Activated CD8-positive, alpha-beta memory T cell treated with anti-CD3 and anti-CD28 coated beads, Interleukin-2, amount 10 ng/mL, durations not matched to agents 7 days and 5 days (primary cell): ENCODE measurements at places on chromosomes 3 and 15. TPM values are rescaled to one million over a fixed set of nuclear protein-coding genes. Genes with fewer than 3 reads are reported as not detected.

HDC gene
- 0.40 TPM for total RNA-seq

GOLGA8S gene
- total RNA-seq: 0.49 TPM

CAND2 gene
- 0.09 TPM for total RNA-seq

PSTPIP1 gene
- total RNA-seq: 255 TPM

SH3GL3 gene
- total RNA-seq: not detected

DUOXA2 gene
- total RNA-seq: not detected

SH2D7 gene
- total RNA-seq: 0.26 TPM

TMEM40 gene
- total RNA-seq: not detected

C15orf40 gene
- total RNA-seq: 28.3 TPM

DNA sequence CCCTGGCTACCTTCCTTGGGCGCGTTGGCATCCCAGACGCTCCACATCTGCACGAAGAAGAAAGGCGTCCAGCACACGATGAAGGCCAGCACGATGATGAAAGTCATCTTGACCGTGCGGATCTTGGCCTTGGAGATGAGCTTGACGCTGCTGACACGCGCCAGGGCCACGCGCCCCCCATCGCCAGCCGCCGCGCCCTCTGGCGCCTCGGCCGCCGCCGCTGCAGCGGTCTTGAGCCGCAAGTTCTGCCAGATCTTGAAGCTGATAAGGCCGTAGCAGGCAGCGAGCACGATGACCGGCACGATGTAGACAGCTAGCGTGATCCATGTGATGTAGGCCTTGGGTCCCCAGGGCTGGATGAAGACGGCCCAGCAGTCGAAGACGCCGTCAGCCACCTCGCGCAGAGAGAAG is 2.2 kb downstream of the OXTR start:
- H3K4me1 ChIP-seq: peaks cover 18% of the 10 kb centered on the region
- peaks cover 50% of the 10 kb centered on the region for H3K27me3 ChIP-seq
- H3K36me3 ChIP-seq: no peaks in the 10 kb centered on the region
- no peak overlapping the region for H3K4me3 ChIP-seq

GRCh38 chr3:152365766-152366593 is 97.3 kb downstream of the MBNL1 start:
- no peak overlapping the region for H3K4me3 ChIP-seq
- H3K27me3 ChIP-seq: no peaks in the 10 kb centered on the region

DNA sequence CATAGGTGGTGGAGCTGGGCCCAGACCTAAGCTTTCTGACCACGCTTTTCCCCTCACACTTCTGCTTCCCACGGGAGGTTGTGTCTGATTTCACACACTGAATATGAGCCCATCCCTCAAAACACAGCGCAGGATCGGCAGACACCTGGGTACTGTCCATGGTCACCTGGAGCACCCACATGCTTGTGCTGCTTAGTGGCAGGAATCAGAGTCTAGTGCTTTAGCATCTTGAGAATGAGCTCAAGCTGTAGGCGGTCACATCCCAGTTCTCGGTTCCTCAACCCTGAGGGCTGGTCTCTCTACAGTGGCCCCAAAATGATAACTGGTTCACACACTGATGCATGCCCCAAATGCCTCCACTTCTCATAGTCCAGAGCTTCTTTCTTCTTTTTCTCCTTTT is 111.0 kb downstream of the SEMA5B start:
- H3K27ac ChIP-seq: no peak overlapping the region
- peaks cover 57% of the 10 kb centered on the region for H3K27me3 ChIP-seq
- no peaks in the 10 kb centered on the region for H3K36me3 ChIP-seq
- no peak overlapping the region for H3K4me3 ChIP-seq

- H3K27ac ChIP-seq: no peak overlapping the region
- no peak for DNase-seq
- no peak overlapping the region for H3K4me3 ChIP-seq
- H3K27me3 ChIP-seq: peaks cover 24% of the 10 kb centered on the region
- H3K36me3 ChIP-seq: no peaks in the 10 kb centered on the region
- H3K4me1 ChIP-seq: no peaks in the 10 kb centered on the region
Measured at GRCh38 chr15:80531796-80532195, 127.6 kb downstream of the ARNT2 start.

DNA sequence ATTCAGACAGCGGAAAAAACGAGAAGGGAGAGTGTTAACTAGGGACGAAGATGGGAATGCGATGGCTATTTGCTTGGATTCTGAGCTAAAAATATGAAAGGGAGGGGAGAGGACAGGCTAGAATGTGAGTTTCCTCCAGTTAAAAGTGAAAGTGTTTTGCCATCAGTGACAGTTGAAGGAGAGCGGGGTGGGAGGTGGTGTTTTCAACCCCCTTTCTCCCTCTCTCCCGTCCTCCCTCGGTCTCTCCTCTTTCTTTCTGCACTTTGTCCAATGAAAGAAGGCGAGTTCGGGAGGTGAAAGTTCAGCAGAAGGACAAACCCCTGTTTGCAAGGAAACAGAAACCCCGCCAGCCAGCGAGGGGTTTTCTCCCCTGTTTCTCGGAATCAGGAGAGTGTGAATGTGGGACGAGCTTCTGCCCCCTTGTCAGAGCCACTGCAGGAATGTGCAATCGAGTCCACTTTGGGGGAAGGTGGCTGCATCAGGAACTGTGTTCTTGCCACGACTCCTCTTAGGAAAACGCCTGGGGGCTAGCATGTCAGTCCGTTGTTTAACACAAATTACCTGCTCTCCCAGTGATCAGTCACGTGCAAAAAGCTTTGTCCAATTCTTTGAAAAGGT is 975 bp upstream of the FOXP1 start:
- peaks cover 25% of the 10 kb centered on the region for H3K4me1 ChIP-seq
- peak overlapping the region; percentile 71 for H3K27ac ChIP-seq
- peak overlapping the region; percentile 84 for H3K4me3 ChIP-seq
- DNase-seq: peak; percentile 60

GRCh38 chr3:105899516-105899915 is 30.7 kb upstream of the CBLB start:
- no peaks in the 10 kb centered on the region for H3K4me1 ChIP-seq
- no peak for DNase-seq
- no peak overlapping the region for H3K4me3 ChIP-seq
- no peak overlapping the region for H3K27ac ChIP-seq
- H3K27me3 ChIP-seq: no peaks in the 10 kb centered on the region

DNA sequence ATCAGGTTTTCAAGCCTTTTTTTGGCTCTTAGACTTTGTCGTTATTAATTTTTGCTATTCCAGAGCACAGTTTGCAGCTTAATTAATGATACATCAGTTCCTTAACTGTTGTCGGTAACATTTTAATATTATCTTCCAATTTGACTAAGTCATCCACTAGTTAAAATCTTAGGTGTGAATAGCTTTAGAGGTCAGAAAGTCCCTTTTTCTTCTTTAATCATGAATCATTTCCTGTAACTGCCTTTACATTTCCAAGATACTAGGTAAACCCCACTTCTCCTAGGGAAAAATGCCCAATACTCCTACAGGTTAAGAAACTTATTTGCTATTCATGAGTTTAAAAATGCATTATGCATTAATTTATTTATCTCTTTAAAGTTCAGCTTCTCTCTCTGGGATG is 260.9 kb upstream of the CFAP20DC start:
- no peak for DNase-seq
- no peak overlapping the region for H3K27ac ChIP-seq
- peaks cover 6% of the 10 kb centered on the region for H3K27me3 ChIP-seq
- no peak overlapping the region for H3K4me3 ChIP-seq
- peaks cover 4% of the 10 kb centered on the region for H3K4me1 ChIP-seq
- H3K36me3 ChIP-seq: no peaks in the 10 kb centered on the region

GRCh38 chr15:80182611-80183261 is 29.9 kb downstream of the FAH start:
- H3K27ac ChIP-seq: no peak overlapping the region
- no peaks in the 10 kb centered on the region for H3K27me3 ChIP-seq
- H3K4me1 ChIP-seq: no peaks in the 10 kb centered on the region

DNA sequence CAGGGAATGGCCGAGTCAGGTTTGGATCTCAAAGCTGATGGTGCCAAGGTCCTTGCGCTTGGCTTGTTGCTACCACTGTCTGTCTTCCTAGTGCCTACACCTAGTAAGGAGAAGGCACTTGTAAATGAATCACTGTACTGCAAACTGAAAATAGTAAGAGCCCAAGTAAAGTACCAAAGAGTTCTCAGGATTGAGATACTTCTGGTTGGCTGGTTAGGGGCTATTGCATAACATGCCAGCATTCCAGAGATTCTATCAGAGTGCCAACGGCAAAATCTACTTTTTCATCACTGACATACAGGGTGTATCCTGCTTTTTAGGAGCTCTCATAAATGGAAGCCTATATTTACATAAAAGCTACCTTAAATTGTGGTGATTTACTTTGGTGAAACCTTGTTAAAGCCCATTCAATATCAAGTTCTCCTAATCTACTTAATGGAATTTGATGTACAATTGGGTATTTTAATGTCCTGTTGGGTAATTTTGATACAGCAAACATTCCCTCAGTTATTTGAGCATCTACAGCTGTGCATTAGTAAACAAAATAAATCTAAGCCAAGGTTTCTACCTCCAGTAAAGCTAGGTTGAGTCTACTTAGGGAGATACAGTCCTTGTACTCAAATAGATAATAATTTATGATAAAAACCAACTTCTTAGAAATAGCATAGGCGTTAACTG is 30.7 kb upstream of the CHD2 start:
- H3K4me3 ChIP-seq: no peak overlapping the region
- DNase-seq: no peak

GRCh38 chr3:150349314-150350097 is 58.6 kb upstream of the TSC22D2 start:
- H3K36me3 ChIP-seq: no peaks in the 10 kb centered on the region
- H3K27ac ChIP-seq: no peak overlapping the region
- DNase-seq: no peak
- no peak overlapping the region for H3K4me3 ChIP-seq

GRCh38 chr15:62444104-62445022 is 279.3 kb upstream of the C2CD4B start:
- no peaks in the 10 kb centered on the region for H3K36me3 ChIP-seq
- no peaks in the 10 kb centered on the region for H3K4me1 ChIP-seq
- DNase-seq: no peak
- peaks cover 4% of the 10 kb centered on the region for H3K27me3 ChIP-seq
- no peak overlapping the region for H3K27ac ChIP-seq
- H3K4me3 ChIP-seq: no peak overlapping the region

DNA sequence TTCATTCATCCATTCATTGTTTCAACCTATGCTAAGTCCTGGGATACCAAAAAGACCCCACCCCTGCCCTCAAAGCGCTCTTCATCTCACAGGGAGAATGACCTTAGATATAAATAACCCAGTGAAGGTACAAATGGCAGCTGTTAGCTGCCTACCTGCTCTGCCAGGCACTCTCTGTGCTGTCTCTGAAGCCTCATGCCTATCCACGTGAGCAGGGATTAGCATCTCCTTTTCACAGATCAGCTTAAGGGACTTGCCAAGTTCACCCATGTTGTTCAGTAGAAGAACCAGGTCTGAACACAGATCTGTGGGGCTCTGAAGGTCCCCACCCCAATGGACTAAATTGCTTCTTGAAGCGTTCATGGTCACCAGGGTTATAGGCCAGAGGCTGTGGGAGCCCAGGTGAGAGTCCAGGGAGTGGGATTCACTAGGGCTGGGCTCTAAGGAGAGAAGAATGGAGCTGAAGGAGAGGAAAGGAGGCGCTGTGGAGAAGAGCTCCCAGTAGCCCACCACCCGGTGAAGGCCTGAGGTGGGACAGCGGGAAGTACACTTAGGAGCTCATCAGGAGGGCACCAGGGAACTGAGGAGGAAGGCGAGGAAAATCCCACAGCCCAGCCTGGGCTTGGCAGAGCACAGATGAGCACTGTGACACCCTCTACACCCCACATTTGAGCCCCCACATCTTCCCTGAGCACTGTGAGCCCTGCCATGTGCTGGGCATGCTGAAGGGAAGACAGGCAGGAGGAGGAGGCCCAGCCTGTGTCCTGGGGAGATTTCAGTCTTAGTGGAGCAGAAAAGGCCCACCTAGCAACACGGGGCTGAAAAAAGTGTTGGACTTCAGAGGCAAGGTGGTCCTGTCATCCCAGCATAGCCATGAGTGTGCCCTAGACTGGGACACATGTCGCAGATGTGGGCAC is 20.4 kb downstream of the RBP1 start:
- no peaks in the 10 kb centered on the region for H3K36me3 ChIP-seq
- H3K4me1 ChIP-seq: no peaks in the 10 kb centered on the region
- H3K27me3 ChIP-seq: no peaks in the 10 kb centered on the region
- H3K27ac ChIP-seq: no peak overlapping the region
- no peak for DNase-seq
- H3K4me3 ChIP-seq: no peak overlapping the region

- H3K36me3 ChIP-seq: no peaks in the 10 kb centered on the region
- no peak overlapping the region for H3K4me3 ChIP-seq
- no peak for DNase-seq
- H3K4me1 ChIP-seq: peaks cover 16% of the 10 kb centered on the region
- H3K27ac ChIP-seq: no peak overlapping the region
Measured at GRCh38 chr3:14561051-14561960, 21.2 kb upstream of the GRIP2 start.

DNA sequence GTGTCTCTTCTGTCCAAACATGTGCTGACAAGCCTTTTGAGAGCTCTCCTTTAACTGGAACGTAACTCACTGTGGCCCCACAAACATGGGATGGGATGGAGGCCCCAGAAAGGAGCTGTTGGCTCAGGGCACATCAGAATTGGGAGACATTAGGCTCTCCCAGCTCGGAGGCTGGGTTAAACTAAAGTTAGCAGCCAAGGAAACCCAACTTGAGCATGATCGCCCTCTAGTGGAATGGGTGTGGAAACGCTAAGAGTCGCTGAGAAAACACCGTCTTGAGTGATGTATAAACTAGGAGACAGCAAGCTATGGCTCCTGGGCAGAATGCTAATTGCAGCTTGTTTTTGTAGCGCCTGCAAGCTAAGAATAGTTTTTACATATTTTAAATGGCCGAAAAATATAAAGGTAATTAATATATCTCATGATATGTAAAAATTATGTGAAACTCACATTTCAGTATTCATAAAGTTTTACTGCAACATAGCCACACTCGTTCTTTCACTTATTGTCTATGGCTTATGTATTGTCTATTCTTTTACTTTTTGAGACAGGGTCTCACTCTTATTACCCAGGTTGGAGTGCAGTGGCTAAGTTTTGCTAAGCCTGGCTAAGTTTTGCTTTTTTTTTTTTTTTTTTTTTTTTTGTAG is 138.8 kb upstream of the HACD2 start:
- no peak overlapping the region for H3K4me3 ChIP-seq
- H3K27me3 ChIP-seq: peaks cover 19% of the 10 kb centered on the region
- H3K4me1 ChIP-seq: no peaks in the 10 kb centered on the region
- DNase-seq: peak; percentile 71
- no peaks in the 10 kb centered on the region for H3K36me3 ChIP-seq

GRCh38 chr3:14913071-14913925 is 34.1 kb upstream of the NR2C2 start:
- peaks cover 18% of the 10 kb centered on the region for H3K27me3 ChIP-seq
- no peak for DNase-seq
- no peak overlapping the region for H3K27ac ChIP-seq
- H3K36me3 ChIP-seq: no peaks in the 10 kb centered on the region
